ENCODE measurements at places on chromosomes 4 and X. TPM values are rescaled to one million over a fixed set of nuclear protein-coding genes. Genes with fewer than 3 reads are reported as not detected.

SLC30A9 gene
- 87.1 TPM for total RNA-seq

SHROOM4 gene
- total RNA-seq = 2.0 TPM

SAGE1 gene
- total RNA-seq = not detected

PAGE1 gene
- not detected for total RNA-seq

NPY1R gene
- total RNA-seq = 1.1 TPM

CLGN gene
- total RNA-seq = 1.1 TPM

IL13RA2 gene
- 0.38 TPM for total RNA-seq

SERTM2 gene
- total RNA-seq = 0.19 TPM

STS gene
- 2.7 TPM for total RNA-seq

TCP11X2 gene
- not detected for total RNA-seq

CT83 gene
- not detected for total RNA-seq

SHROOM2 gene
- total RNA-seq = 0.19 TPM

ODAPH gene
- not detected for total RNA-seq

DCAF8L1 gene
- total RNA-seq = not detected

ADH6 gene
- total RNA-seq = under 0.01 TPM

HGFAC gene
- not detected for total RNA-seq

HSD17B10 gene
- total RNA-seq = 113 TPM

BTK gene
- total RNA-seq = not detected

BEND2 gene
- total RNA-seq = not detected

TSPAN6 gene
- total RNA-seq = 29.9 TPM

KDR gene
- 33.7 TPM for total RNA-seq

GLRA3 gene
- not detected for total RNA-seq

NAP1L2 gene
- 2.8 TPM for total RNA-seq

CXorf49 gene
- not detected for total RNA-seq

AWAT2 gene
- under 0.01 TPM for total RNA-seq

SPATA4 gene
- total RNA-seq = 0.28 TPM

MAGEC2 gene
- 0.28 TPM for total RNA-seq

FAM9B gene
- not detected for total RNA-seq

ZFP92 gene
- total RNA-seq = 0.19 TPM

CASP3 gene
- 34.7 TPM for total RNA-seq

NLRP2B gene
- not detected for total RNA-seq

FAM236C gene
- total RNA-seq = not detected

SULT1E1 gene
- total RNA-seq = 3.9 TPM

SLC9A6 gene
- total RNA-seq = 29.6 TPM

COX7B2 gene
- total RNA-seq = not detected

SMIM31 gene
- not detected for total RNA-seq

NKX3-2 gene
- total RNA-seq = not detected

MAGEA1 gene
- total RNA-seq = not detected

TAB3 gene
- total RNA-seq = 5.2 TPM

OR13H1 gene
- not detected for total RNA-seq

DCX gene
- not detected for total RNA-seq

ZFP42 gene
- total RNA-seq = 0.58 TPM

Data from regular cardiac myocyte (primary cell).